ENCODE measurements at places on chromosomes 5 and 9.

DNA sequence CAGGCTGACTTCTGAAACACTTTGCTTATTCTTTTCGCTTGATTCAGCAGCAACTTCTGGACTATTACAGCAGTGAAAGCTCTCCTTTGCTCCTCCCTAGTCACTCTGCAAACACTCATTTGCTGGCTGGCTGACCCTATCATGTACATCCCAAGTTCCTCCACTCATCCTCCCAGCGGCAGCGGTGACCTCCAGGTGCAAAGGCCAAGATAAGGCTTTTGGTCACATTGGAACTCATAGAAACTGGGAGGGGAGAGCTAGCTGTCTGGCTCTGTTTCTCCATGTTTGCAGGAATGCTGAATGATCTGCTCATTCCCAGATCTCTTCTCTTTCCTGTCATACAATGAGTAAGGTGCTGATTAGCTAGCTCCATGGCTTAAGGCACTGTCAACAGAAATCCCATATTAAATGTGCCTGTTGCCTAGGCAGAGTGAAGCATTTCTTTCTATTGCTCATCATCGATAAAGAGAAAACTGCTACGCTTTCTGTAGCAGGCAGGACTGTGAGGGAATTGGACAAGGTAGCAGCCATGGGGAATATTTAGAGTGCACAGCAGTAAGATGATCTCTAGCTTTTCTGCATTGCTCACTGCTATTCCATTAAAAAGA lies 250.5 kb upstream of the PDE4D start:
- no peak for DNase-seq

DNA sequence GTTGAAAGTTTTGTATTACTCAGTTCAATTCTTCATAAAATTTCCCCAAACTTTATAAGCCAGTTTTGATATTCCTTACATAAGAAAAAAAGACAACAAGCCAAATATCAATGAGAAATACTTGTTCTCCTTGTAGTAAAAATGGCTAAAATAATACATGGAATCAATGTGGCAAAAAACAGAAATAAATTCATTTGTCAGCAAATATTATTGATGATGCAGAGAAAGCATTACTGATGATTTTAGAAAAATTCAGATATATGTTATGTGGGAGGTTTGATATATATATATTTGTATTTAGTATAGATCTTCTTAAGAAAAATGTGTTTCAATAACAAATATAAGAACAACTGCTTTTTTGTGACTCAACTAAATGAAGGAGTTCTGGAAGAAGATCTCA lies 127.0 kb upstream of the PUM3 start:
- no peak for DNase-seq

GRCh38 chr5:115084246-115084793 lies 85.4 kb downstream of the TRIM36 start:
- no peak for DNase-seq

DNA sequence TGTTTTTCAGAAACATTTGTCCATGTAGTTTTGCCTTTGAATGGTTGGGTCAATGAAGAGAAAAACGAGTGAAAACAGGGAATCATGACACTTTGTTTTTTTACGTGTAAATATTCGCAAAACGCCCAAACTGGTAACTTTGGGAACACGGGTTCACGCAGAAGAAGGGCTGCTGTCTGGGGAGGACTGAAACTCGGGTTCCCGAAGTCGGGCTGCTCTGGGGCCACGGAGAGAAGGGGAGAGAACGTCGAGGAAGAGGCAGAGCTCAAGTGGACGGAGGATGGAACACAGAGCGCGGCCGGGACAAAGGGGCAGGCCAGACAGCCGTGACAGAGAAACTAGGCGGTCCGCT lies 478 bp upstream of the SETD9 start:
- no peak for DNase-seq

DNA sequence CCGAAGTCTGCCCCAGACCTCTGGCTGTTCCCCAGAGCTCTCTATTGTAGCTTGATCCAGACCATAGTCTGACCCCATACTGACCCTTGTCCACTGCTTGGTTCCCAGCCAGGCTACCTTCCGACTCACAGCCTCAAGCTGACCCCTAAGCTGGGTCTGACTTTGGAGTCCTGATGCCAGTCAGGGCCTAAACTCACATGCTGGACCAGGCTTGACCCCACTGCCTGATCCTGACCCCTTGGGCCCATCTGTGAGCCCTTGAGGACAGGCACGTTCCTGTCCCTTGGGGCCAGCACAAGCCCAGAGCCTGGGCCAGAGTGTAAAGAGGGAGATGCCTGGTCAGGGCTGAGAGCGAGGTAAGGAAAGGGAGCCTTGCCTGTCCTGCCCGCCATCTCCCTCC lies 32.7 kb upstream of the ENHO start:
- DNase-seq, result no peak

DNA sequence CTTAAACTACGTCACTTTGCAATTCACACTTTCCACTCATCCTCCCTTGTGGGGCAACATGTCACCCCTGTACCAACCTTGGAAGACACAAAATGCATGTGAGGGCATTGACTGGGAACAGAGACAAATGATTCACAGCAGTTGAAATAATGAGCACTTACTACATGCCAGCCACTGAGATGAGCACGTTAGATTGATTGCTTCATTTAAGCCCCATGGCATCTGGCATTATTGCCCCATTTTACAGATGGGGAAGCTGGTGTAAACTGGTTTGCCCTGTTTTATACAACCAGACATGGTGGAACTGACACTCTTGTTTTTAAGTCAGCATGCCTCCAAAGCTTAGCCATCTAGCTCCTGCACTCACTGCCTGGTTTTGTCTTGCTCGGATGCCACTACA lies 204.7 kb downstream of the PAPPA start:
- DNase-seq, result no peak
